NCI-H187 (cell line): ENCODE measurements at places on chromosomes 2 and 18.

DNA sequence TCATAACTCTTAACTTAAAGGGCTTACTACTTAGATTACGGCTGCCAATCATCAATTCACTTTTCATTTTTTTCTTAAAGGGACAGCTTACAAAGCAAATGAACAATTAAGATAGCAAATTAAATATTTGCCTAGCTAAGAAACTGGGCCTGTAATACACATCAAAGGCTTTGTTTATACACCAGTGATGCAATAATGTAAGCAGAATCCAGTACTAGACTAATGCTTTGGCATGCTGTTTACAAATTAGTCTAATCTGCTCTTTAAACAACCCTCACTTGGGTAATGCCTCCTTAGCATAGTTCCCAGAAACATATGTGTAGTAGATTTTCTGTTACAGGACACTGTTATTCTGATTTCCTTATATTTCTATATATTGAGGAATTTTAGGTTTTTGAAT is 105.8 kb downstream of the ARHGAP28 start:
- no peak for DNase-seq

DNA sequence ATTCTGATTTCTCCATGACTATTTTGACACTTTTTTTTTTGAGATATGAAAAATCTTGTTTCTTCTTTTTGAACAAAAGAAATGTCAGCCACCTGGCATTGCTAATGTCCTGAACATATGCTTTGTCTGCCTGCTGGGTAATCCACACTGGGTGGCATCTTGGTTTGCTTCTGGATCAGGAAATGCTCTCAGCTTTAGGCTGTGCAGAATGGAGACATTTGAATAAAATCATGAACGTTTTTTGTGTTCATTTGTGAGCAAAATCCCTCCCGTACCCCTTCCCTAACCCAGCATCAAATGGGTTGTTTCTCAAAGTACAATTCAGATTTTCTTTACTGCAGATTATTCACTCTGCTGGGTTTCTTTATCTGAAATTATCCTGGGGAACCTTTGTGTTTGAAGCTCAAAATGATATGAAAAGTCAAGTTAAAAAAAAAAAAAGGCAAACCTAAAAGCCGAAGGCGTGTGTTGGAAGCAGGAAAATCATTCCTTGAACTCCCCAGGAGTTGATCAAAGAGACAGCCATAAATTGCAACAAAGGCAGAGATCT is 53.4 kb upstream of the KLF7 start:
- no peak for DNase-seq

DNA sequence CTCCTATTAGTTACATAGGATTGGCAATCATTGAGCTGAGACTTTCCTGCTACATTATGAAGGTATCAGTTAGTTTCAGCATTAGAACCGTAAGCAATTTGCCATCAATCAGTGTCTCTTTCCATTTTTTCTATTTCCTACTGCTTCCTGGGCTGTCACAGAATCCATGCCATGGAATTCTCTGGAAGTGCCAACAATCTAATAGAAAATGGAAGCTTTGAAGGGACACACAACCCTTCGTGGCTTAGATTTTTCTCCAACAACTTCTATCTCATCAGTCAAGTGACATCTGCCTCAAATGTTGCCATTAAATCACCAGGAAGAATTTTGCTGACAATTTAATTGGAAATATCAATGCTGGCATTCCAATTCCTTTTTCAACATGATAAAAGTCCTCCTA is 183.5 kb upstream of the PARD3B start:
- no peak for DNase-seq

DNA sequence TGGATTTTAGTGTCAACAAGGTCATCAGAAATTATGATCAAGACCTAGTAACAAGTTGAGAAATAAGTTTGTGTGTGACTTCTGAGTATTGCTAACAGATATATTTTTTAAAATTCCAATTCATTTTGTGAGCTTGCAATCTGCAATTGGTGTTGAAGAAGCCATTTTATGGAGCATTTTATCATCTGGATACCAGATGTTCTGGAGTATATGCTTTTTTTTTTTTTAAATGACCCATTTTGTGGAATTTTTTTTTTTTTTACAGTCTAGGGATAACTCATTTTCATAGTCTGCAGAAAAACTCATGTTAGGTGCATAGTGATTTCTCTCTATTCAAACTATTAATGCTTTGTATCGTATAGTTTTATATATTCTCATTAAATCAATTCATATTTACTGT is 12.6 kb downstream of the QPCT start:
- DNase-seq, result no peak

- DNase-seq, result no peak
Observed at GRCh38 chr2:61950571-61951315, 45.3 kb downstream of the COMMD1 start.

GRCh38 chr18:35141567-35142274 is 99.1 kb upstream of the ZNF397 start:
- DNase-seq, result no peak

- no peak for DNase-seq
Observed at GRCh38 chr2:18763338-18763737, 174.0 kb upstream of the NT5C1B start.

- DNase-seq, result no peak
Observed at GRCh38 chr2:59237311-59237710, 996.2 kb upstream of the FANCL start.

DNA sequence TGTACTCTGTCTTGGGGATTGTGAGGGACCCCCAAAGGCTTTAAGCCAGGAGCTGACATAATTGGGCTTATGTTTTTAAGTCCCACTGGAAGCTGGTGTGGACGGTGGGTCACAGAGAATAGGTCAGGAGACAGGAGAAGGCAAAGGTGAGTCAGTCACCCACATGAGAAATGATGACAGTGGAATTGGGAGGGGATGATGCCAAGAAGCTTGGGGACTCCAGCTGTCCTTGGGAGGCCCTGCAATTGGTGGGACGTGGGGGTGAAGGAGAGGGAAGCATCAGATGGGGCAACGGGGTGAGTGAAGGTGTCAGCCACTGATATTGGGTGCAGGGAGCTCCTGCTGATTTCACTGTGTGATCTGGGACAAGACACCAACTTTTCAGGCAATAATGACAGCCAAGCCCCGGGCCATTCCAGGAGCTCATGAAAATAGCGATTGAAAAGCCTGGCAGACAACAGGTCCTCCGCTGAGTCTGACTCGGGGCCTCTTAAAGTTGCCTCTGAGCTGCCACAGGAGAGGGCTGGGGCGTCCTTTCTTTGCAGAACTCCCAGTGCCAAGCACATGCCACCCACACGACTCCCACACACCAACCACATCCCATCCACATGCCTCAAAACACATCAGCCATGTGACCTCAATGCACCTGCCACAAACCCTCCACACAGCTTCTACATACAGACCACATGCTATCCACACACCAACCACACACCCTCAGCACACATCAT is 13.4 kb downstream of the TNS1 start:
- no peak for DNase-seq

- DNase-seq, result no peak
Observed at GRCh38 chr2:203451011-203451410, 84.1 kb downstream of the RAPH1 start.

DNA sequence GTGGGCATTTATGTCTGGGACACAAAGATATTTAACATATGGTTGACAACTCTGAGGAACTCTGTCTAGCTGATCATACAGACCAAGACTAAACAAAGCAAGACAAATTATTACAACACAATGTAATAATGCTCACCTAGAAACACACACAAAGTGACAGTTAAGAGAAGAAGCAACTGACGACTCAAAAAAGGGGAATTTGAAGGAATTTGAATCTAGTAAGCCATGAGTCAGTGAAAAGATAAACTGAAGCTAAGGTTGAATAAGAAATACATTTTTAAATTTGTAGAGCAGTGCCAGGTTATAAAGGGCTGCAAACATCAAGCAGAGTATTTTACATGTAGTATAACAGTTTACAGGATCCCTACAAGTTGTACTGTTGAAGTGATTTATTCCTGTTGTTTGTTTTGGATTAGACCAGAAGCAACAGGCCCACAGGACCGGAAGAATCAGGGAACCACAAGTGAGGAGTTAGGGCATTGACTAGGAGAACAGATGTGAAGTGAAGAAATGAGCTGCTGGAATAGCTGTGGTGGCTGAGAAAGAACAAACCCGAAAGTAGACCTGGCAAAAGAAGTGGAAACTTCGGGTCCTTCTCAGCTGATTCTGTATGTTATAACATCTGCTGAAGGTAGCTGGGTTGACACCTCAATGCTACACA is 35.6 kb downstream of the IFIH1 start:
- DNase-seq, result no peak

- no peak for DNase-seq
Observed at GRCh38 chr2:45328264-45328870, 282.7 kb downstream of the SRBD1 start.

DNA sequence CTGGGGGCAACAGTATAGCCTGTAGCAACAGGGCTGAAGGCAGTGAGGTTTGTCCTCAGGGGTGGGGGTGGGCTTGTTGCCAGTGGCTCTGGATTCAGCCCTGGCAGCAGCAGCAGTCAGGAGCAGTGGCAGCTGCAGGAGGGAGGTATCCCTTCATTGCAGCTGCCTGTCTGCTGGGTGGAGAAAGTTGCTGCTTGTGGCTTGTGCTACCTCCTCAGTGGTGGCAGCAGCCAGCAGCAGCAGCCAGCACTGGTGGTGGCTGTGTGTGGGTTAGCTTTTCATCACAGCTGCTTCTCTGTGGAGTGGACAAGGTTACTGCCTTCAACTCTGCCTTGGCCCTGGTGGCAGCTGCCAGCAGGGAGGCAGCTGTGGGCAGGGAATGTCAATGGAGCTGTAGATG is 94.9 kb downstream of the ARL6IP6 start:
- no peak for DNase-seq

DNA sequence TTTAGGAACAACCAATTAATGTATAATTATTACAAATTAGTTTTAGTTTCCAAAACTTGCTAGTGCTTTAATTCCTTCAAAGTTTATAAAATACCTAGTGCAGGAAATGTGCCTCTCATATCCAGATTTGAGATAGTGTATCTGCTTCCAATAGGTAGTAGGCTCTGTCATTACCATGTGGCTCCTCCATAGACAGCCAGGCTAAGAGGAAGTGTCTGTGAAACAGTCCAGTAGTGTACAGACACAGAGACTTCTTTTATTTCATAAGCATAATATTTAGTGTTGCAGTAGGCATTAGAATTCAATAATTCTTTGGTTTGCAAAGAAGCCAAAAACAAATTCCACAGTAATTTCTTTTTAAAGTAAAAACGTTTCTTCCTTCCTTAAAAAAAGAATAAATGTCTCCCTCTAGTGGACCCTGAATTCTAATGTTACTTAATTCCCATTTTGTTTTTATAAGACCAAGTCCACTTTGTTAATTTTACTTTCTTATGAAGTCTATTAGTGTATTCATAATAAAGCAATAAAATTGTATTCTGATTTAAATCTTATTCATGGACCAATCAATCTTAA is 101.2 kb downstream of the NEB start:
- DNase-seq, result no peak

GRCh38 chr2:188032306-188032705 is 259.4 kb upstream of the GULP1 start:
- no peak for DNase-seq

- no peak for DNase-seq
Observed at GRCh38 chr2:196410008-196410407, 229.5 kb upstream of the CCDC150 start.

DNA sequence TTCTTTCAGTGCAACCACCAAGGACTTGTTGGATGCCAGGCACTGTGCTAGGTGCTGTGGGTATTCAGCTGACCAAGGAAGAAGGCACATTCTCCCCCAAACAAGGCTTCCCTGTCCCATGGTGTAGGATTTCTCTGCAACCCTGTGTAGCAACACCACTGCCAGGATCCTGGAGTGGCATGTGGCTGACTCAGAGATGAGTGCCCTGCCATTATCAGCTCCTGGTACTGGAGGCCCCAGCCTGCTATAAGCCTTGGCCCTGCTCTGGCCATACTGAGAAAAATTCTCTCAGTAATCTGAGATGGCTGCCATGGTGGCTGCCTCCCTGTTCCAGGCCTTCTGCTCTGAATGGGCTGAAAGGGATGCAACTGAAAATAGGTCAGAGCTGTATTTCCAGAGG is 4.3 kb downstream of the SMYD5 start:
- DNase-seq, result no peak

DNA sequence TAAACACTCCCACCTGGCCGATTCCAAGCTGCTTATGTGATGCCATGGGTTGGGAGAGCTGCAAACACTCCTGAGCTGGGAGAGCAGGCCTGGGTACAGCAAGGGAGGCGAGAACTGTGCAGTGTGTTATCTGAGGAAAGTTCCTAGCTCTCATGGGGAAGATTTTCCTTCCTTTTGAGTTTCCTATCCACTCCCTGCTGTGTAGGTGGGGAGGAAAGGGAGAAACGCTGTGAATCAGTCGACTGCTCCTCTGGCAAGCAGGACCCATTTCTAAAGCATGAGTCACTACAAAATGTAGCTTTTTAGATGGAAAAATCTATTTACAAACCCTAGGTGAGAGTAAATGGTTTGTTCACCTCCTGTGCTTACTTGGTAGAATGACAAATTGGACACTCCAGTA is 80.4 kb downstream of the SH3RF3 start:
- no peak for DNase-seq

DNA sequence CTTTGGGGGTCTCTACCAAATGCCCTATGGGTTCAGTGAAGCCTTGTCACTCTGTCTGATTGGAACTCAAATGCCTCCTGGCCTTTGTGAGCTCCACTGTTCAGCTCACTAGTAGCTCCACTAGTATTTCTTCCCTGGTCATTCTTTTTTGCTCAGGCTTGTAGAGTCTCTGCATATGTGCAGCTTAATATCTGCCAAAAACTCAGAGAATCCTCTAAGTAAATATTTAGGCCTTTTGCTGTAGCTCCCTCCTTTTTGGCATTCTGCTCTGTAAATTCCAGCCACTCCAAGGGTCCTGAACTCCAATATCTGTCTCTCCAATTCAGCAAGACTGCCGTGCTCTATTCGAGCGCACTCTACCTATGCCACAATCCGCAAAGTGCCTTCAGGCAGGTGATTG is 146.5 kb downstream of the MAIP1 start:
- DNase-seq, result no peak

- no peak for DNase-seq
Observed at GRCh38 chr2:15271941-15272542, 289.1 kb downstream of the NBAS start.

DNA sequence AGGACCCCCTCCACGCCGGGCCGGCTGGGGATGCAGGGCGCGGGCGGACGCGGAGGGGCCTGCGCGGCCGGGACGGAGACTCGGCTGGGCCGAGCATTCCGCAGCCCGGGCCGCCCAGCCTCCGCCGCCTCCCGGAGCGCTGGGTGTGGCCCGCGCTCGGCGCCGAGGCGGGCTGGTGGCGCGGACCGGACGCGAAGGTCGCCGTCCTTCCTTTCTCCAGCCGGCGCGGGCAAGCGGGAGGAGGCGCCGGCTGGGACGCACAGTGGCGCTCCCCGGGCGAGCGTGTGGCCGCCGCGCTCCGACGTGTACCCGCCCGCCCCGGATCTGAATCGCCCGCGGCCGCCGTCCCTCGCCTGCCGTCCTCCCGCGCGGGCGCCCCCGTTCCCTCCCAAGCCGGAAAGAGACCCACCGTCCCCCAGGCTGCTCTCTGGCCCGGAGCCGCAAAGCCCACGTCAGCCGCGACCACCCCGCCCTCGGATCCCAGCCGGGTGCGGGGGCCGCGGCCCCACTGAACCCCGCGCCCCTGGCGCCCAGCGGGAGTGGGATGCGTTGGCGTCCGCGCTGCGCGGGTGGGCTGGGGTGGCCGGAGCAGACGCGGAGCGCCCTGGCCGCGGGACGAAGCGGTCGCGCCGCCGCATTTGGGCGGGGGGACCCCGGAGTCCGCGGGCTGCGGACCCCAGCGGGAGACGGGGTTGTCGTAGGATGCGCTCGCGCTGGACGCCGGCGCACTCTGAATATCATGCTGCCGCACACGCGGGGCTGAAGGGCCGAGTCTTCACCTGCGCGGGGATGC is 634 bp downstream of the SPATS2L start:
- no peak for DNase-seq

- no peak for DNase-seq
Observed at GRCh38 chr2:44055229-44055628, 59.4 kb upstream of the LRPPRC start.
